ENCODE measurements at places on chromosomes 3 and 15.

DNA sequence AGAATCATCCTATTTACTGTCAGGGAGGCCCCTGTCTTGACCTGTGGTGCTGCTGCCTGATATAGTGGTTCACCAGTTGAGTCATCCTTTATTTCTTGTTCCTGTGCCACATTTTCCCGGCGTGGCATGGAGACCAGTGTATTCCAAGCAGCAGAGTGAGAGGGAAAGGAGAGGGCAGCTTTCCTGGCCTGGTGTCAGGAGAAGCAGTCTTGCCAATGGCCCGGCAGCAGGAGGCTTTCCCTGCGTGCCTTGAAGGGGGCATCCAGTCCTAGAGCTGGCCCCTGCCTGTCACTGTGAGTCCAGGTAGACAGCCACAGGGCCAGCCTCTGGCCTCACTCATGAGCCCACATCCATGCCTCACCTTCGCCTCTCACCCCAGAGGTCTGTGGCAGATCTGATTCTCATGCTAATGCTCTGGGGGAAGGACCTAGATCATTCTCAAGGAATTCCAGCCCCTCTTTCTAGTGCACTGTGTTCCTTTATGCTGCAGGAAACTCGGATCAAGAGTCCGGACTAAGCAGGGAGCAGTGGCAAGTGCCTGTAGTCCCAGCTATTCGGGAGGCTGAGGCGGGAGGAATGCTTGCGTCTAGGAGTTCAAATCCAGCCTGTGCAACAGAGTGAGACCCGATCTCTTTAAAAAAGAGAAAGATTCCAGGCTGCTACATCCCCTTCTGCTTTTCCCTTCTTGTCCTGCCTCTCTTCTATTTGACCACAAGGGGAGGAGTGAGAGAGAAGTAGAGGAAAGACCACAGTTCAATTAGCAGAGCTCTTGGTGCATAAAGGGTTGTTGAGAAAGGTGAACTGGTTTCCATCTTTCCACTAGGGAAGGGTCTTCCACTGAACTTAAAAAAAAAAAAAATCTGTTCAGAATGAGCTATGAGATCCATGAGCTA is 66.8 kb upstream of the HACD2 start:
- DNase-seq = no peak

- no peak for DNase-seq
These were observed 70.1 kb upstream of the GUCA1C start for GRCh38 chr3:109023656-109024254.

- no peak for DNase-seq
These were observed 428.3 kb downstream of the NAALADL2 start for GRCh38 chr3:175287361-175287963.

- no peak for DNase-seq
These were observed 15.3 kb downstream of the SLC28A1 start for GRCh38 chr15:84899750-84900149.

GRCh38 chr3:124818398-124819091 is 68.6 kb downstream of the ITGB5 start:
- DNase-seq = no peak

DNA sequence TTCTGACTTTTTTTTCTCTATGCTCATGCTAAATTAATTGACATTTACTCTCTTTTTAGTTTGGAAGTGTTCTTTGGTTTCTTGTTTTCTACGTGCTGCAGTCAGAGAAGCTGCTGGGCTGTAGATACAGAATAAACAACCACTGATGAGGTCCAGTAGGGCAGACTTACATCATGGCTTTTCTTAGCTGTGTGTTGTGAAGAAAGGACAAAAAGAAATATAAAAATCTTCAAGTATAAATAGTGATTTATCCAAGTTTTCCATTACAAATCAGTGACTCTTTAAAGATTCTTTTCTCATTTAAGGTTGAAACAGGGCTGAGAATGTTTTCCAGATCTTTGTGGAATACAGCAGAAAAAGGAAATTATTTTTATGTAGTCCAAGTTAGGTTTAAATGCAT is 122.2 kb downstream of the CMSS1 start:
- DNase-seq = no peak

DNA sequence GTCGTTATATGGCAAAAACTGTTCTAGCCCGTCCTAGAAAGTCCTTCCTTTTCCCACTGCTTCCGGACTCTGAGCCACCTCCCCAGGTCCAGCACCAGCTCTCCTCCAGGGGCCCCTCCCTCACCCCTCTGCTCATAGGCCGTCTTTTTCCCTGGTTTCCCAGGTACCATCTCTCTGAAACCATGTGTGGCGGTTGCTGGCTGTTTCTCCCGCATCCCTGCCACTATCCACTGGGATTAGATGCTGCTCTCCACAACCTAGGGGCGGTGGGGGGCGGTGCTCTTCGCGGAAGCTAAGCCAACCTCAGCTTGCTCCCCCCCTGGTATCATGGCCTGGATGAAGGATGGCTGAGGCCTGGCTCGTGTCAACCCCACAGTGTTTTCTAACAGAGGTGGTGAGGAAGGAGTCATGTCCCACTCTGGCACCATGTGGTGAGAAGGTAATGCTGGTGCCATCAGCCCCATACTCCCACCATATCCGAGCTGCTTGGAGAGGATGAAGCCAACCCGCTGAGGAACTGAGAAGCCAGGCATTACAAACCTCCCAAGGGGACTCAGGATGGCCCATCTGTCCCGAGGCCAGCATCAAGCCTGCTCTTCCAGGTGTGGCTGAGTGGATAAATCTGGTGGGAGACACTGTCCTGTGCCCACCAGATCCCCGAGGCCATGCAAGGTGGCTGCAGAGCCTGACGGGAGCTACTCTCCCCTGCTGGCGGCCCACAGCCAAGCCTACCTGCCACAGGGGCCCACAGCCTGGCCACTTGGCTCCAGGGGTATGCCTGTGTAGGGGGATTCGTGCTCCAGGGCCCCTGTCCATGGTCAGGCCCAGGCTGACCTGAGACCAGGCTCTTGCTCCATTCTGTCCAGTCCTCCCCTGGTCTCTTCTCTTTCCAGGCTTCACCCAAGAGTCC is 27.9 kb upstream of the SLC41A3 start:
- DNase-seq = no peak

DNA sequence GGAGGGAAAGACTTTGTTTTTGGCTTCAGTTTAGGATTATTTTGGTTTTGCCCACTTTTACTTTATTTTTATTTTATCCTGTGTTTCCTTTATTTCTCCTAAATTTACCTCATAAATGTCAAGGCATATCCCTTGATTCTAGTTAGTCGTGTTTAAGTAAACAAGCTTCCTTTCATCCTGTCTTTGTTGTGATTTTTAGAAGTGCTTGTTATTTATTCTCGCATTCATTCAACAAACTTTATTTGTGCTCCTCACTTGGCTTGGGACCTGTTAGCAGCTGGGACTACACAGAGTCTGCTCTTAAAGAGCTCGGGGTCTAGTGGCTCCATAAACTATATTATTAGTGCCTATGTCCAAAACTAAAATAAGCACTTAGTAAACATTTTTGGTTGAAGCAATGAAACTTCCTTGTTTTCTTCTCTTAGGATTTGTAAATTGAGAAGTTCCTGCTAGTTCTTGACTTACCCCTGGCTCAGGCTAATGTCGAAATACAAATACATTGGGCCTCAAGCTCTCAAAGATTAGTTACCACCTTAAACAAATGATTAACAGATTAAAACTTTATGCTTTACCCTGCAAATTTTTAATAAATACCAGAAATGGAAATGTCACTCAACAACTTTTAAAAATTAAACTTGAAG is 19.0 kb upstream of the DMXL2 start:
- no peak for DNase-seq
